ENCODE measurements at places on chromosomes 5 and 9.

DNA sequence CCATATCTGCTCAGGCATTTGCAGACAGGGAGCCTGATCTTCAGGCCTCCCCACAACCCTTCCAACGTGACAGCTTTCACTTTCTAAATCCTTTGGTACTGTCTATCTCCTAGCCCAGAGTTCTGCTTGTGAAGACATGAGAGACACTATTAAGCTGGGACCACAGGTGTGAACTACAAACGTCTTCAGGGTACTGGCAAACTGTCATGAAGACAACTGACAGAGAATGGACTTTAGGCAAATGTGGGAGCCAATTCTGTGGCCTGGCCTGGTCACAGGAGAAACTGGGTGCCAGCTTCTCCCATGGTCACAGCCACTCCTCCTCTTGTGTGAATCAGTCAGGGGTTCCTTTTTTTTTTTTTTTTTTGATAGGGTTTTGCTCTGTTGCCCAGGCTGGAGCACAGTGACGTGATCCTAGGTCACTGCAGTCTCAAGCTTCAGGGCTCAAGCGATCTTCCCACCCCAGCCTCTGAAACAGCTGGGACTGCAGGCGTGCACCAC is 10.4 kb downstream of the TRIM14 start:
- DNase-seq: no peak

DNA sequence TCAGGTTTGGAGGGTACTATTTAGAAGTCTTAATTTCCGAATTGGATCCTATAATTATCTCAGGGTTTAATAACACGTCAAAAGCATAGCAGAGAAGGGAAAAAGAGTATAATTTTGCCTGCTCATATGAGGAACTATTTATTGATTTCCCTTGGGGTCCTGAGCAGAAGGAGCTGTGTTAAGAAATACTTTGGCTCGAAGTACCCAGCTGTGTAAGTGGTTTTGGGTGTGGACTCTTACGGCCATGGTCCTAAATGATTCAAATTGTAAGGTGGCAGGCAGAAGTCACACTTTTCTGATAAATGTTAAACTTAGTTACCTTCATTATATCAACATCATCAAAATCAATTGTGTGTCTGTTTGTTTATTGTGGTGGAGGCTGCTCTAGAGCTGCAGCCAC is 190.4 kb downstream of the MTRR start:
- DNase-seq: no peak

DNA sequence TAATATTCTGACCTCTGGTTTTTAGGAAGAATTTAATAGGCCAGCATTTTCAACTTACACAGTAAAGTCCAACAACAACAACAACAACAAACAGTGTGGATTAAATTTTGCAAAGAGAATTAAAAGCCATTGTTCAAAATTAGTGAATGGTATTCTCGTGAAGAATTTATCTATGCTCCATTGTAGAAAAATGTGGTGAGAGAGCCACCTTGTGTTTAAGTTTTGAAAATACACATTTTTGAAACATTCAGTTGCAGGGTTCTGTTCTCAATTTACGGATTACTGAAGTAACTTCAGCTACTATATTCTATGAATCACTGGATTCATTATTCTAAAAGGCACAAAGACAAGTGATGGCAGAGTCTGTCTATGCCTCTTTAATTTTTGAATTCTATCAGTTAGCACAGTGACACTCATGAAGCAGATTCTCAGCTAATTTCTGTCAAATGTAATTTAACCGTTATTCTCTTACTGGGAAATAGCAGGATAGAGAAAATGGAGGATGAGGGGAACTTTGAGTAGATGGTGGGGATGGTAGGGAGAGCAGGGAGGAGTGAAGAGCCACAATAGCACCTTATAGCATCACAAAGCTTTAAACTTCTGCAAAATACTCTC is 11.0 kb downstream of the CCDC152 start:
- peak; percentile 13 for DNase-seq

DNA sequence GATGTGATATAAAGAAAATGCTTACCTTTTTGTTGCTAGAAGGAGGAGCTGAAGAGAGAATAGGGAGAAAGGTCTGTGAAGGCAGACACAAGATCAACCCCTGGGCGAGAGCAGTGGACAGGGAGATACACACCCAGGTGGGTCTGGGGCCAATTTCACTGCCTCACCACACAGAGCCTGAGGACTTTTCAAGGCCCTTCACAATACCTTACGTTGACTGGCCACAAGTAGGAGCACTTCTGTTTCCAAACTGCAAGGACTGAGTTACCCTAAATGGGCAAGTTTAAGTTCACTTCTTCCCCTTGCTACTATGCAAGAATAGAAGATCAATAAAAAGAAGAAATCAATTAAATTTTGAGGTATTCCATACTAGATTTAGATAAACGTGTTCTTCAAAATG is 174.5 kb upstream of the SLC12A2 start:
- DNase-seq: no peak

DNA sequence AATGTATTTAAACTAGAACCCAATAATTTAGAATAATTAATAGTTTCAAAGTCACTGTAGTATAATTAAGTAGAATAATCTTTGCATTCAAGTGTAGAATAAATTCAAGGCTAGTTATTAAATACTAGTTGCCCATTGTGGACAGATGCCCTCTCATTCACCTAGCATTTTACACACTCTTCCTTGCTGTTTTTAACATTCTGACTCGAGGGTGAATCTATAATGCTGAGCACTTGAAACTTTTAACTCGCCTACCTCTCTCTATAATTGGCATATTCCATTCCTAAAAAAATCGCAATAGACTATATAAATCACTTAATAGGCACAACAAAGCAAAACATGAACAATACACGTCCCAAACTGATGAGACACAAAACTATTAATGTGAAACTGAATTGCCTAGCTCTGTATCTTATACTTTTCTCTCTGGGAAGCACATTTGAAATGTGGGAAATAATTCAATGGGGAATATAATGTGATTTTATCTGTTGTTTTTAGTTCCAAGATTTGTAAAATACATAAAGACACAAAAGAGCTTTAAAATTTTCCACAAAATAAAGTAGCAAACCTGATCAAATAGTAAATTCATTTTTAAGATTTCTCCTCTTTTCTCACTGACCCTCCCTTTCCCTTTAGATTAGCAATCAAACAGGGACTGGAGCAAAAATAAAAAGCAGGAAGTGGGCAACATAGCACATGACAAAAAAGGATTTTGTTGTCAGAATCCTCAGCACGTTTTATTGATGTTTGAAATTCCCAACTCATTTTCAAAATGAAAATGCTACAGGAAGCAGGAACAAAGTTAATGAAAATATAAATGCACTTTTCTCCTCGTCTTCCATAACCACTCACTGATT is 295.6 kb downstream of the PDE4D start:
- DNase-seq: no peak

DNA sequence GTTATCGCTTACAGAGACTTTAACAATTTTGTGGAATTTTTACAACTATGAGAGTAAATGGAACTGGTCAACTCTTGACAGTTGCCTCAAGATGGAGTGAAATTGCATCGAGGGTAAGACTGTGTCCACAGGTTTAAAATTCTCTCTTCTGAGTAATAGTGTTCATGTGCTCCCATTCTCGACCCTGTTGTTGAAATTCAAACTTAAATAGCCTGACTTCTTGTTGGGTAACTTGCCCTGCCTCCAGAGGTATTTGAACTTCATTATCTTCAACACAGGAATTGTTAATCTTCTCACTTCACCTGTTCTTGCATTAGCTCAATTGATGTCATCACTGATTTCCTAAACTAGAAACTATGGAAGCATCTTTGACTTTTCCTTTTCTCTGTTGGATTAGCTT is 77.5 kb downstream of the PIP5K1B start:
- no peak for DNase-seq

- no peak for DNase-seq
Observed at GRCh38 chr5:133930061-133930812, 38.2 kb downstream of the C5orf15 start.

DNA sequence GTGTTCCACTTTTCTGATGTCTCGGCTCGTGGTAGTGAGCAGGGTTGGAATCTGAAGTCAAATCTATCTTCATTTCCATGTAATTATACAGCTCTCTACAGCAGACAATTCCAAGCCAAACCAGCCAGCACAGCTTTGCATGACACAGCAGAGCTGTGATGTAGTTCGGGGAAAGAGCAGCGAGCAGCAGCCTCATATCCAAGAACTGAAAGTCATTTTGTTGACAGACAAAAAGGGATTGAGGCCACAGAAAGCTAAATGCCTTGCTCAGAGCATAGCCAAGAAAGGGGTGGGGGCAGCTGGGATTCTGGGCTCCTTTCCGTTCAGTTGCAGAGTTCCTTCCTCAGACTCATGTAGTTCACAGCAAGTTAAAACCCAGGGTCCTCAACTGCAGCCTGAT is 32.1 kb downstream of the LCP2 start:
- no peak for DNase-seq

GRCh38 chr5:7910738-7911428 is 41.9 kb downstream of the MTRR start:
- no peak for DNase-seq

- DNase-seq: no peak
Observed at GRCh38 chr5:132775476-132775961, 1.5 kb downstream of the SEPTIN8 start.

DNA sequence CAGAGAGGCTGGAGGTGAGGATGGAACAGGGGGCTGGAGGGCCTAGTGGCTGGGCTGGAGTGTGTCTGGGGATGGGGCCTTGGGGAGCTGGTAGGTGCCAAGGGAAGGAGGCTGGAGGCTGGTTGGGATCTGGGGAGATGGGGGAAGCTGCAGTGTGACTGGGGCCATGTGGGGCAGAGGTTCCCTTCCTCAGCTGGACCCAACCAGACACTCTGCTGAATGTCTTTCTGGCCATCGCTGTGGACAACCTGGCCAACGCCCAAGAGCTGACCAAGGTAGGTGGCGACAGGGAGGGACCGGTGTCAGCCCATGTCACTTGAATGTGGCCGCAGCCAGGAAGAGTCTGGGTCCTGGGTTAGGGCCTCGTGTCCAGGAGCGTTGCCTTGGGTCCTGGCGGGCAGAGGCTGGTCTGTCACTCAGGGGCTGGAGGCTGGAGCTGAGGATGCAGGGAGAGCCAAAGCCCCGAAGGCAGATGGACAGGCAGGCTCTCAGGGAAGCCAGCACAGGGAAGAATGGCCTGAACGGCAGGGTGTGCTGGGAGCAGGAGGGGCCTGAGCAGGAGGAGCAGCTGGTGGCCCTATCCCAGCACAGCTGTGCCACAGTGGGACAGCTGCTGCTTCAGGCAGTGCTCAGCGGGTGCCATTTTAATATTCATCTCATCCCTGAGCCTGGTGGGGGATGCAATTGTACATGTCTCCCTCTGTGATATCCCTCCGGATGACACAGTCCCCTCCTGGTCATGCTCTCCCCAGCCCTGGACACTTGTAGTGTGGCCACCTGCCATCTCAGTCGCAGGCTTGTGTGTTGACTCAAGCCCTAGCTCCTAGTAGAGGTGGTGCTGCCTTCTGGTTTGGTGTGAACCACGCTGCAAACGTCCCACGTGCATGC is 132.5 kb downstream of the CACNA1B start:
- no peak for DNase-seq

GRCh38 chr5:178238711-178239592 is 6.3 kb upstream of the PHYKPL start:
- no peak for DNase-seq

DNA sequence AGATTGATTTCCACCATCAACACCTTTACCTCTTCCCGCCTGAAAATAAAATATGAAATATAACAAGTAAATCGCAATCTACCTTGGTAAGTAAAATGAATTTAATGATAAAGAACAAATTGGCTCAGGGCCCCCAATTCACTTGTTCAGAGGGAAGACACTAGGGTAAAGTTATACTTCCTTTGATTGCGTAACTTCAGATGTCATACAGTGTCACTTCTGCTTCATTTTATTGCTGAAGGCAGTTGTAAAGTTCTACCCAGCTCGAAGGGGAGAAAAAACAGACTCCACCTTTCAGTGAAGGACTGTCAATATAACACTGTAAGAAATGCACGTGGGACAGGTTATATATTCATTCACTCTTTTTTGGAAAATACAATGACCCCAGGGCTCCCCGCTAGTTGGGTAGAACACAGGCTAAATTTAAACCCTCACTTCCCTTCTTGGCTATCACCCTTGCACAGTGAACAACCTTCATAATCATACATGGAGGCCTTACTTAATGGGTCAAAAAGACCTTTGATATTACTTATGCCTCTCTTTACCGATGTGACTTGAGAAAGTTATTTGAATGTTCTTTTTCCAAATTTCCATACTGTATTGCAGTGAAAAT is 848.8 kb downstream of the MAT2B start:
- no peak for DNase-seq

- DNase-seq: no peak
Observed at GRCh38 chr5:94888674-94889073, 270.2 kb downstream of the SLF1 start.

- no peak for DNase-seq
Observed at GRCh38 chr9:137023583-137023991, 4.5 kb downstream of the ABCA2 start.

DNA sequence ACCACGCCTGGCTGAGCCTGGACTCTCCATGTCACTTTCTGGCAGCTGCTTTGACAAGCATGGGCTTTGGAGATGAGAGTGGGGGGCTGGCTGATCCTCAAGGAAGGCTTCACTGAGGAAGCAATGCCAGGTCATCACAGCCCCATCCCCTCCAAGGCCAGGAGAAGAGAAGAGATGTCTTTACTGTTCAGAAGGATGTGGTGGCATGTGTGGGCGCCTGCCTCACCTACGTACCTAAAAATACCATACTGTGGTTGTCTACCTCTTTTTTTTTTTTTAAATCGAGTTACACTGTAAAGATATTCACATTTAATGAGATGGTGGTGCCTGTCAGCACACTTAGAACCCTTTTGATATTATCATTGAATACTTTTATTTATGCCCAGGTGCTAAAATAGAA is 26.4 kb upstream of the CTNNA1 start:
- no peak for DNase-seq

GRCh38 chr5:96146675-96147074 is 185.0 kb upstream of the ELL2 start:
- DNase-seq: no peak

DNA sequence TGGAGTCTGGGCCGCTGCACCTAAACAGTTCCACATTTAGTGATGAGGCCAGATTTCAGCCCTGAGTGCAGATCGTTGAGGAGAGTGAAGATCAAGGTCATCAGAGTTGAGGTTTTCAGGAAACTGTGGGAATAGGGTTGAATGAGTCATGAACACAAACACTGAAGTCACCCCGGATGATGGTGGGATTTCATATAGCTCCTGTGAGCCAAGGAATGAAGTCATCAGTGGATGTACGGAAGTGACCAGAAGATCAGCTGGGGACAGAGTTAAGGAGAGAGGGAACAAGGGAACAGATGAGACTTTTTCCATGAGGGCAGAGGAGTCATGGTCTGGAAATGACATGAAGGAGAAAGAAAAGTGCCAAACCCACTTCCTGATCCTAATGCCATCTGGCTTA is 36.5 kb downstream of the PALM2AKAP2 start:
- DNase-seq: no peak

- no peak for DNase-seq
Observed at GRCh38 chr9:110050925-110051355, 157.0 kb downstream of the C9orf152 start.

DNA sequence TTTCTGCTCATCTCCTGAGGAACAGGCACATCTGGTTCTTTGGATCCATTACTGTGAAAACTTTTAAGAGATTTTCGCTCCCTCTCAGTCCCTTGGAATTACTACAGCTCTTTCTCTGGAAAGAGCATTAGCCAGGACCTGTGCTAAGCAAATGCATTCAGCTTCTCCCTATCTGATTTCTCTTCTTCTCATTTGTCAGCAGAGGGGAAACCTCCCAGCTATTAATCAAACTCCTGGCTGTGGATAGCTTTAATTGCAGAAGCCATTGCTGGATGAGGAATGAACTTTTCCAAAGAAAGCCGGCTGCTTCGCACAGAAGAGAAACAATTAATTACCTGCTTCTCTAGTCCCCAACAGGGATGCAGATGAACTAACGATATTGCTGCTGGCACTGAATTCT is 37.9 kb downstream of the TLR4 start:
- no peak for DNase-seq
